Hematopoietic multipotent progenitor cell treated with erythropoietin and hydrocortisone succinate and interleukin-3 and kit ligand, for 6 days (in vitro differentiated cells): ENCODE measurements at places on chromosomes 1 and 21.

DNA sequence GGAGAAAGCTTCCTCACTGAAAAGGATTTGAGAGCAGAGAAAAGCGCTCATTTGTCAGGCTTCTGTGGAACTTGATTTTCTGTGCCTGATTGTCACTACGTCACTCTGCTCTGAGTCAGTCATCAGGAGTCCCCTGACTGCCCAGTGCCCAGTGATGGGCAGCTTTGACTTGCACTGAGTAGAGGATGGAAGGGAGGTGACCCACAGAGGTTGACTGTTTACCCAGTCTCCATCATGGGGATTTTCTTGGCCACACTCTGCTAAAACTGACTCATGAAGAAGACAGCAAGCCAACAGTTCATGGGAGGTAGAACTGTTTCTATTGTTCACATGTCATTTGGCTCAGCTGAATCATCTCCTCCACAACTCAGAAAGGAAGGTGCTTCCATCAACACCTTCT lies 82.1 kb upstream of the DUSP10 start:
- no peak for DNase-seq

GRCh38 chr1:197779921-197780320 lies 4.6 kb upstream of the DENND1B start:
- DNase-seq: no peak

- DNase-seq: peak; percentile 29
These were observed 179.3 kb upstream of the ZNF644 start for GRCh38 chr1:91201176-91201575.

DNA sequence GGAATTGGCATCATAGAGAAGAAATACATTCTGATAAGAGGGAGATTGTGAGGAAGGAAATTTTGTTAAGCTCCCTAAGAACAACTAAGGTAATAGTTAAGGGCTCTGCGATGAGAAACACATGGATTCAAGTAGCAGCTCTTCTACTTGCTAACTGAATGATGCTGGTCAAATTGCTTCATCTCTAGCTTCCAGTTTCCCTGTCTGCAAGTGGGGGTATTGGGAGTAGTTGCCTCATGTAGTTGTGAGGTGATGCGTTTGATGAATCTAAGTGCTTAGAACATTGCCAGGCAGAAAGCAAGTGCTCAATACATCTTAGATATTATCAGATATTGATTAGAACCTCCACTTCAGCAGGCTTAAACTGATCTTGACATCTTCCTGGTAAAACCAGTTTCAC lies 84.8 kb downstream of the CD58 start:
- DNase-seq: no peak

- DNase-seq: no peak
These were observed 67.1 kb downstream of the DDR2 start for GRCh38 chr1:162699366-162699765.

DNA sequence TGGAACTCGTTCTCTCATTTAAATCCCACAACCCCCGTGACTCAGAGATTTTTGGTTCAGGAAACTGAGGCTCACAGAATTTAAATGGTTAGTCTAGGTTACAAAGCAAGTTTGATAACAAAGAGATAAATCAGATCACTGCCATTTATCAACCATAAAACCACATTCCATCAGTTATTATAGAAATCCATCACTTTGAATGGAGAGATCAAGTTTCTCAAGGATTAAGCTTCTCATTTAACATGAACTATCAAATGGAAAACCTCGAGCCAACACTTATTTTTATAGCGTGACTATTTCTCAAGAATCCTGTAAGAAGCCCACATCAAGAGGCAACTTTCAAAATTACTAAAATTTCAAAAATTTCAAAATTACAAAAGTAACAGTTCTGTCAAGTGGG lies 11.9 kb downstream of the WLS start:
- DNase-seq: no peak

- DNase-seq: no peak
These were observed 24.2 kb upstream of the ATP6V1G3 start for GRCh38 chr1:198564716-198565115.

DNA sequence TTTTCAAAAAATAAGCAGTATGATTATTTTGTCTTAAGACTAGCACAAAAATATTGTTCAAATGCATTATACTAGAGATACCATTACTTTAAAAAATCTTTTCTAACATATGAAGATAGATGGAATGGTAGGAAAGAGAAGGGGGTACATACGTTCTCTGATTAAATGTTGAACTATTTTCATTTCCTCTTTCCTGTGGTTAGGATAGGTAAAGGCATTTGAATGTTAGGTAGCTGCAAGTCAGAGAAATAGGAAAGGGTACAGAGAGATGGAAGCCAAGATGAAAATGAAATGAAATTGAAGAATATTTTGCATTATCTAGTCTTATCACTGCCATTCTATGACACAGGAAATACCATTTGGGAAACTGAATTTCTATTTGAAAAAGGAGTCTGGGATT lies 28.3 kb downstream of the TLCD4 start:
- no peak for DNase-seq

- DNase-seq: no peak
These were observed 34.6 kb downstream of the EIF2D start for GRCh38 chr1:206577626-206578025.

- peak; percentile 76 for DNase-seq
These were observed 29.6 kb downstream of the DUSP10 start for GRCh38 chr1:221712198-221712684.

- no peak for DNase-seq
These were observed 43.3 kb upstream of the LRP8 start for GRCh38 chr1:53371121-53371666.

GRCh38 chr21:45629046-45629981 lies 14.2 kb upstream of the PCBP3 start:
- no peak for DNase-seq

GRCh38 chr1:242133796-242134195 lies 134.9 kb upstream of the MAP1LC3C start:
- no peak for DNase-seq

GRCh38 chr1:21815724-21816321 lies 3.8 kb downstream of the LDLRAD2 start:
- DNase-seq: peak; percentile 39

- peak; percentile 40 for DNase-seq
These were observed 2.2 kb upstream of the HFM1 start for GRCh38 chr1:91406773-91407389.

- peak; percentile 3 for DNase-seq
These were observed 225.4 kb downstream of the FOXD2 start for GRCh38 chr1:47663286-47663685.

GRCh38 chr21:18138507-18138906 lies 106.1 kb upstream of the CHODL start:
- DNase-seq: no peak

GRCh38 chr21:41627428-41627827 lies 119.5 kb upstream of the TMPRSS2 start:
- DNase-seq: no peak

DNA sequence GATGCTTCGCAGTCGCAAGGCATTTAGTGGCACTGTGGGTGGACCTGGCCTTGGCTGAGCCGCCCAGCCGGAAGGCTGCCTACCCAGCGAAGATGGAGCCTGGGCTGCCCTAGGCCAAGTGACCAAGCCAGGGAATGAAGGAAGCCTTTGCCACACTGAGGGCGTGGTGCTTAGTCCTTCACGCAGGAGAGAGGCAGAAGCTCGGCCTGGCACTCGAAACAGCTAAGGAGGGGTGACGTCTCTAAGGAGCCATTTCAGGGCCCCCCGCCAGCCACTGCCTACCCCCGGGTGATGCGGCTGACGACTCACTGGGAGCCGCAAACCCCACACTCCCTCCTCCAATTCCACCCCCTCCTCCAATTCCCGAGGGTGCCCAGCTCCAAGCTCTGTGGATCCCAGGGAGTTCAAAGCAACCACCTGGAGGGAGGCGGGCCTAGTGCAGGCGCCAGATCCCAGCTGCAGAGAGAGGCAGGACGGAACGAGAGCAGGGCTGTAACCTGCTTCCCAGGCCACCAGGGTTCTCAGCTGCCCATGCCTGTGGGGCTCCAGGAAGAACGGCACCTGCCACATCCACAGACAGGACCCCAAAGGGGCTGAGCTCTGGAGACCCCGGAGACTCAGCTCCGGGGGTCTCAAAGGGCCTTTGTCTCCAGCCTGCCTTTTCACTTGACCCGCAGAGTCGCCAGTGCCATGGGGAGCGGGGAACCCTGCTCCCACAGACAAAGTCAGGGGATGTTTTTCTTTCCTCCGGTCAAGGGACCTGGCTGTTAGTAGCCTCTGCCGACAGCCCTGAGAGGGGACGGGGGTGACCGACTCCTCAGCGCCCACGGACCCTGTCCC lies 75.8 kb downstream of the ARHGEF16 start:
- DNase-seq: no peak

DNA sequence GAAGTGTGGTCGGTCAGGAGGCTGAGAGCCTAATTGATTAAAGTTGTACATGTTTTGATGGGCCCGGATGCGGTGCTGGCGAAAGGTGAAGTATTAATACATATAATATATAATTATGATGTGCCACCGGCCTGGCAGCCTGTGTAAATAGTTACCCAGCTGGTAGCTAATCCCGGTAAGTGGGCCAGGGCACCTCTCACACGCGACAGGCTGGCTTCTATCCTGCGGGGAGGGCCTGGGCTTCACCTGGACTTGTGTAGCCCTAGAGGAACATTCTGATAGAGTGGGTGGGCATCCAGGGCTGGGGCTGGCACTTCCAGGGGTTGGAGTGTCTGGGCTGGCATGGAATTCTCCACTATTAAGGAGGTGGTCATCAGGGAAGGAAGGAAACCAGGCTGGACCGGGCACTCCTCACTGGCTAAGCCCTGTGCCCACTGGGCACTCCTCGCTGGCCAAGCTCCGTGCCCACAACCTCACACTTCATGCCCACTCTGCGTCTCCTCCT lies 48.3 kb downstream of the IGSF21 start:
- DNase-seq: no peak

DNA sequence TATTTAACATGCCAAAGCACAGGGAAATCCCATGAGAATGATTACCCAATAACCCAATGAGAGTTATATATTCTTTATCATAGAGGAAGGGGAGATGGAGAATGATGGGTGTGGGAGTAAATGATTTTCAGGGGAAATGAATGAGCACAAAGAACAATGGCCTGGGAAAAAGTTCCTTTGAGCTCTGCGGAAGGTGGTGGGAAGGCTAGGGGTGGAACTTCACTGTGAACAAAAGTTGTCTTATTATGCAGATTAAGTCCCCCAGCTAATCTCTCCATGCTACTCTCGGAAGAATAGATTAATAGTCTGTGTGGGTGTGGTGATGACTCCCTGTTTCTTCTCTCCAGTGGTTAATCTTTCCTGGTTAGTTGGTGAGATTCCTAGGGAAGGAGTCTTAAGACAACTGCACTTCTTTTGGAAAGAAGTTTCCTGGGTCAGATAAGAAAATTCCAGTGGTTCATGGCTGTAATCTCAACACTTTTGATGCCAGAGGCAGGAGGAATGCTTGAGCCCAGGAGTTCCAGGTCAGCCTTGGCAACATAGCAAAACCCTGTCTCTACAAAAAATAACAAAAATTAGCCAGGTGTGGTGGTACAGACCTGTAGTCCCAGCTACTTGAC lies 71.6 kb downstream of the DNTTIP2 start:
- DNase-seq: no peak

- no peak for DNase-seq
These were observed 40.5 kb downstream of the CNN3 start for GRCh38 chr1:94886361-94886760.

- DNase-seq: no peak
These were observed 30.5 kb downstream of the NRIP1 start for GRCh38 chr21:15034126-15034853.

- DNase-seq: no peak
These were observed 6.3 kb upstream of the ATP1B1 start for GRCh38 chr1:169100208-169100607.

- no peak for DNase-seq
These were observed 256.0 kb upstream of the TMEM51 start for GRCh38 chr1:14897547-14897946.

DNA sequence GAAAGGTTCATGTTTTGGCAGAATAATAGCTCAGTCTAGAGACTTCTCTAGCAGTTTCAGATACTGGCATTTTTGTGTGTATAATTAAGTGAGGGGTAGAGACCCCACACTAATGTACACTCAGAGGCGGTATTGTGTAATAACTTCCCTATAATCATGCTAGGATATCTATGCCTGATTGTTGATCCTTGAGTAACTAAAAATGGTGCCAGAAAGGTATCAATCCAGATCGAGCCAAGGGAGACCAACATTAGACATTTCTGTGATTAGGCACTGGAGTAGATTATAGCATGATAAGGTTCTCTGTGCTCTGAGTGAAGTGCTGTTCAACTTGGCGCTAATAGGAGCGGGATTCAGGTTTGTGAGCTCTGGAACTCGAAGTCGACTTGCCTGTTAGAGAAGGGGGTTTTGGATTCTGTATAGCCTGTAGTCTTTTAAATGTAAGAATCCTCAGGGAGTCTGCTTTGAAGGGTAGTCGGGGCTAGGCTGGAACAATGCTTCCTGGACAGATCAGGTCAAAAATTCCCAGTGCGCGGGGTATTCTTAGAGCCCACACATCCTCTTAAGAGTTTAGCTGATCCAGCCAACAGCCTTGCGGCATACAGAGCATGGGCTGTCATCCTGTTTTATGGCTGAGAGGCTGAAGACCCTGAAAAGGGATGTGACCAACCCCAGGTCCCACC lies 24.2 kb downstream of the MAN1C1 start:
- DNase-seq: no peak

- DNase-seq: no peak
These were observed 19.4 kb downstream of the CTXND2 start for GRCh38 chr1:150906329-150906728.

DNA sequence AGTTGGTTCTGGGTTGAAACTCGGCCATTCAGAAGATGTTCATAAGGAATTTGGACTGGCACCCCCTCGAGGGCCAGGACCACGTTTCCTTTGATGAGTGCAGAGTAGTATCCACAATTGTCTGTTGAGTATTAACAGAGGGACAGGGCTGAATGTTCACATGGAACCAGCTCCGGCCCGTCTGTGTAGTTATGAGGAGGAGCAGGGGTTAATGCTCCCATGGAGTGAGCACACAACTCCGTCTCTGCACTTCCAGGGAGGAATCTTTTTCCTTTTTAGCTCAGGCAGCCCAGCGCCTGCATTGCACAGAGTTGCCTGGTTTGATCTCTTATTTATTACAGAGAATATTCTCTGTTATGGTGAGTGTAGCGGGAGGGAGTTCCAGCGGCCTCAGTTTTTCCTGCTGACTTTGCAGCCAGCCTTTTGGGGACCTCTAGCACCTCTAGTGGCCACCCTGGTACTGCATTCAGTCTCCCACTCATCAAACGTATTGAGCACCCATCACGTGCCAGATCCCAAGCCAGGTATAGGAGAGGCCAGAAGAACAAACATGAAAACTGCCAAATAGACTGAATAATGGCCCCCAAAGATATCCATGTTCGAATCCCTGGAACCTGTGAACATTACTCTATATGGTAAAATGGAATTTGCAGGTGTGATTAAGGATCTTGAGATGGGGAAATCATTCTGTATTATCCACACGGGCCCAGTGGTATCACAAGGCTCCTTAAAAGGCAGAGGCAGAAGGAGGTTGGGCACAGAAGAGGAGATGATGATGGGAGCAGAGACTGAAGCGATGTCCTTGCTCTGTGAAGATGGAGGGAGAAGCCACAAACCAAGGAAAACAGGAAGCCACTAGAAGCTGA lies 167.7 kb upstream of the CSF3R start:
- DNase-seq: peak; percentile 70

- no peak for DNase-seq
These were observed 25.7 kb upstream of the PKN2 start for GRCh38 chr1:88658419-88658818.

GRCh38 chr1:170205301-170205700 lies 59.5 kb downstream of the NTMT2 start:
- DNase-seq: no peak

- DNase-seq: peak; percentile 24
These were observed at the start of gene TRIM67 for GRCh38 chr1:231161667-231162296. Gene TRIM67, plus strand, starts transcription at chr1:231162058. Its CDS starts 912 bp downstream, at chr1:231162970.

- no peak for DNase-seq
These were observed 135.5 kb downstream of the RERE start for GRCh38 chr1:8681911-8682310.

GRCh38 chr21:27813344-27813743 lies 846.5 kb upstream of the ADAMTS5 start:
- DNase-seq: no peak
